B cell (primary cell): ENCODE measurements at places on chromosomes 16 and 17.

DNA sequence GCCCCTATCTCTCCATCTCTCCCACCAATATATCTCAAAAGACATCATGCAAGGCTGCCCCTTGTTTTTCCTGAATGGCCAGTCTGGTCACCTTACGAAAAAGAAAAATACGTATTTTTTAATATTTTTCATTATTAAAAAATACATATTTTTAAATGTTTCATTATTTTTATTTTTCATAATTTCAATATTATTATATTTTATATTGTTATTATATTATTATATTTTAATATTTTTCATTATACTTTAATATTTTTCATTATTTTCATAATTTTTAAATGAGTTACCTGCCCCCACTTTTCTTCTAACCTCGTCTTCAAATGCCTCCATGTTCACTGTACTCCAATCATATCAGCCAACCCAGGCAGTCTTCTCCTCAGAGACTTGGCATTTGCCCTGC is 116.0 kb upstream of the ERCC4 start:
- DNase-seq = no peak

GRCh38 chr17:82201498-82201910 is 11.1 kb downstream of the CCDC57 start:
- no peak for DNase-seq

GRCh38 chr16:46850619-46851555 is 19.9 kb upstream of the C16orf87 start:
- DNase-seq = no peak

GRCh38 chr17:28113269-28113668 is 70.8 kb downstream of the NLK start:
- no peak for DNase-seq

- no peak for DNase-seq
These were observed 402.9 kb downstream of the XYLT1 start for GRCh38 chr16:17067882-17068281.

DNA sequence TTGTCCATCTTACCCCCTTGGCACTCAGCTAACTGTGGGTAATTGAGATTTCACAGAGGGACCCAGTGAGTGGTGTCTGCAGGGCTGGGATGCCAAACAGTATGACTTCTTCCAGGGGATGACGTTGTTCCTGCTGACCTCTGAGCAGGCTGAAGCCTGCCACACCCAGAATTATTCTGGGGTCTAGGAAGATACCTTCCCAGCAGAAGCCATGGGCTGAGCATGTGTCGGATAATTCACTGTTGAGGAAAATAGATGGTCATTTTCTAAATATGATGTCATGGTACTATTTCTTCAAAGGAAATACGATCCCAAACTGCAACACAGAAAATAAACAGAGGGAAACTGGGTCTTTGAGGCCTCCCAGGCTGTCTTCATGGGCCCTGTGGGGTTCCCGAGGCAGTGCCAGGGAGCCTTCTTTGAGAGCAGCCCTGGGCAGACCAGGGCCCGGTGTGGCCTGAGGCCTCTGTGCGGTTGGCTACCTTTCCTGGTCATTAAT is 17.4 kb downstream of the WNT9B start:
- no peak for DNase-seq

GRCh38 chr17:61307905-61308886 is 91.4 kb upstream of the TBX2 start:
- DNase-seq = no peak

DNA sequence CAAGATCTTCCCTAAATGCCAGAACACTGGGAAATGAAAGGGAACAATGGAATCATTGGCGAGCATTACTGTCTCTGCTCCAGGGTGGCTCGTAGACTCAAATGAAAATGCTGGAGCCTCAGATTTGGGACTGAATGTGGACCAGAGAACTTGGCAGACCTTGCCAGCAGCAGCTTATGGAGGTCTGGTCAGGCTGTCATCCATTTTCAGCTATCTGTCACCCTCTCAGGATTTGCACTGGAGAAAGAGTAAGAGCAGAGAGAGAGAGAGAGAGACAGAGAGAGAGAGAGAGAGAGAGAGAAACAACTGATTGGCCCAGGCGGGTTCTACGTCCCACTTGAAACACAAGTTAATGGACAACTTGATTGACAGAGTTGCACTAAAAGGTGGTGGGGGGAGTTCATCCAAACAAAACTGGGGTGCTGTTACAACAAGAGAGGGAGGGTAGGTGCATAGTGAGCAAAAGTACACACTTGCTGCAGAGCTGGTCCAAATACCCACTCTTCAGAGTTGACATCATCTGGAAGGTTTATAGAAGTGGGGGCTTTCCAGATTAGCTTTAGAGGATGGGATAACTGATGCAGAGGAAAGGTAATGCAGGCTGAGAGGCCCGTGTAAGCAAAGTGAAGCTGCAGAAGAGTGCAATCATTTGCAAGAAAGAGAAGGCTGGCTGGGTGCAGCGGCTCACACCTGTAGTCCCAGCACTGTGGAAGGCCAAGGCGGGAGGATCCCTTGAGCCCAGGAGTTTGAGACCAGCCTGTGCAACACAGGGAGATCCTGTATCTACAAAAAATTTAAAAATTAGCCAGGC is 16.5 kb upstream of the NSMCE1 start:
- DNase-seq = no peak

DNA sequence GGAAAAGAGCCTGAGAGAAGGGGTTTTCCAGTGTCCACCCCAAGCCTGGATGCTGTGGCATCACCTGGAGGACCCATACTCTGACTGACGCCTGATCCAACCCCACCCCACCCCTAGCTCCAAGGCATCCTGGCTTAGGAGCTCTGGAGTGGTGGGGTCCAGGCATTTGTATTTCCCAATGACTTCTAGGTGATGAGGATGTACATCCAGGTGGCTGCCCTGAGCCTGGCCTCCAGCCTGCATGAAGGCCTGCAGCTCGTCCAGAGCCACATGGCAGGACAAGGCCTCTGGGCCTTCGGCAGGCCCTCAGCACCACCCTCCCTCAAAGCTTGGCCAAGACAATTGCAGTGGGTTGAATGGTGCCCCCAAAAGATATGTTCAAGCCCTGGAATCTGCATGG is 347.5 kb downstream of the C16orf95 start:
- no peak for DNase-seq

GRCh38 chr17:66915204-66915611 is 49.3 kb upstream of the CACNG4 start:
- no peak for DNase-seq

- DNase-seq = no peak
These were observed 641.9 kb upstream of the RBFOX1 start for GRCh38 chr16:6690741-6691140.

- no peak for DNase-seq
These were observed 161.0 kb upstream of the NLRP1 start for GRCh38 chr17:5745111-5745813.

- no peak for DNase-seq
These were observed 93.8 kb downstream of the ZDHHC7 start for GRCh38 chr16:84917492-84917891.

DNA sequence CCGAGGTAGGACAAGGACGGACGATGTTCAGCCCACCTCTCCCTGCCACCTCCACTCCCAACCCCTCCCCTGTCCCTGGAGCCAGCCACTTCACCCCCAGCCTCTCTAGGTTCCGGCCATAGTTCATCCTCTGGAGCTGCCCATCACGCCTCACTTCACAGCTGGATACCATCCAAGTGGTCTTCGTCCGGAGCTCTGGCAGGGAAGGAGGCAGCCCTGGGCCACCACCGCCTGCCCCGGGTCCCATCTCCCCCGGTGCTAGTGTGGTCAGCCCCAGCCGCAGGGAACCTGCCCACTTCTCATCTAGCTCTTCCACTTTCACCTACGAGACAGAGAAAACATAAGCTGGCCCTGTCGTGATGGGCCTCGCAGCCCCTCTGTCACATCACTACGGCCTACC is 6.3 kb upstream of the GPS2 start:
- no peak for DNase-seq

DNA sequence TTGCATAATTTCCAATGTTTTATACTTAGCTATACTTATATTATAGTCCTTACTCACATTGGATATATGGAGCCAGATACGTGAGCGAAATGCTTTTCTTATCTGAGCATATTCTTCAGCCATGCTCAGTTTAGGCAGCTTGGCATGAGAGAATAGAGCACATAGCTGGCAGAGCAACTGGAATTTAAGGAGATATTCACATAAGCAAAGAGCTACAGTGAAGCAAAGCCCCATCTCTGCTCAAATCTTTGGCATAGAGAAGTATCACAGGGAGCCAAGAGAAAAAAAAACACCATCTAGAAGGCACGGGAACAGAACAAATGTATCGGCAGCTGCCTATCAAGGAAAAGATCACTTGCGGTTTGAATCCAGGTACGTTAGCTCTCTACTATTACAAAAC is 734.2 kb upstream of the KIF2B start:
- DNase-seq = no peak

DNA sequence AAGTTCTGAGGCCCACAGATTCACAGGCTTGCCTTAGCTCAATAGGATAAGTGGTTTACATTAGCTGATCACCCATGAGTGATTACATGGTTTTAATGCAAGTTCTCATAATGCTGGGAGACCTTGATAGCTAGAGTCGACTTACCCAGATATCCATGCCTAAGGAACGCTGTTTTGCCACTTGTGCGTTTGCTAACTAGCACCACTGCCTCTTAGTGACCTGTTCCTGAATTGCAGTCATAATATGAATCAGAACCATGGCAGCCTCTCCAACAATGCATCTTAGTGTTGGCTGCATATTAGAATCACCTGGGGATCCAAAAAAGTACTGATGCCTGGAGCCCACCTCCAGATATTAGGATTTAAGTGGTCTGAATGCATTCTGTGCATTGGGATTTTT is 251.1 kb upstream of the CDH5 start:
- DNase-seq = no peak

DNA sequence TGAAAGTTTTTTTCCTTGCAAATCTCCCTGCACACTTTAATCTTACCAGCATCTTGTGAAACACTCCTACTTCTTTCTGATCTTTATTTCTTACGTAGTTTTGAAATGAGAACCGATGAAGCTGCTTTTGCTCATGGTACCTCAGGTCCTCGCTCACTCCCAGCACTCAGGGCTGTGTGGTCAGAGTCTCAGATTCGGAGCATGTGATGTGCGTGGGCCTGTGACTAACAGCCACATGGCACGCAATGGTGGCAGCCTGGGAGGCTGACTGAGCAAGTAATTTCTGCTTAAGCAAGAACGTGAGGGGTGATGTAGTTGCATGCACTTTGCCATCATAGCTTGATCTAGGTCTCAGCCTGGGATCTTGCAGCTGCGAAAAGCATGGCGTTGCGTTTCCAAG is 624.3 kb downstream of the MAF start:
- DNase-seq = no peak

DNA sequence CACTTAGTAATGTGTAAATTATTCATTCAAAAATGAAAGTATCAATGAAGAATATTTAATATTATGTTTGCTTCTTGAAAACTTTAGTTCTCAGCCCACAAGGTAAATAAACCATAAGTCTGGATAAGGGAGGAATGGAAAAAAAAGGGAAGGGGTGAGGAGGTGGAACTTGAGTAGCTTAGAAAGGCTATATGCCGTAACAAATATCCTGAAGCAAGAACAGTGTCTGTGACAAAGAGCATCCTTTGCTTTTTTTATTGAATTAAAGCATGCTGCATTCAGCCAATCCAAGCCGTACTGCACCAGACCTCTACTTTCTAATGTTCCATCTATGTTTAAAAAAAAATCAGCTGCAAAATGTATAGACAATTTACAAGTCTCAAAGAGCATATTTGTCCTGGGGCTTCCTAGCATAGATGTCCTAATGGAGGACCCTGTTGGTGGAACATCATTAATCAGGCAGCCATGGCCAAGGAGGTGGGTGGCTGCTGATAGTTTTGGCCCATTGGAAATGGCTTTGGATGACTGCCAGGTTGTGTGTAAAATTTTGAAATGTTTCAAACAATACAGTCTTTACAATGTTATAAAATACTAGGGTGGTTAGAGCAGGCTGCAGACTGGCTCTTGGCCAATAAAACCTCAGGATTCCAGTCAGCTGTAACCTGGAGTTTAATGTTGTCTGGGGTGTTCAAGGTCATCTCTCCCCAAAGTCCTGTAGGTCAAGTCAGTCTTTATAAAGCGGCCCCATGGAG is 895.8 kb upstream of the SOX9 start:
- DNase-seq = no peak

DNA sequence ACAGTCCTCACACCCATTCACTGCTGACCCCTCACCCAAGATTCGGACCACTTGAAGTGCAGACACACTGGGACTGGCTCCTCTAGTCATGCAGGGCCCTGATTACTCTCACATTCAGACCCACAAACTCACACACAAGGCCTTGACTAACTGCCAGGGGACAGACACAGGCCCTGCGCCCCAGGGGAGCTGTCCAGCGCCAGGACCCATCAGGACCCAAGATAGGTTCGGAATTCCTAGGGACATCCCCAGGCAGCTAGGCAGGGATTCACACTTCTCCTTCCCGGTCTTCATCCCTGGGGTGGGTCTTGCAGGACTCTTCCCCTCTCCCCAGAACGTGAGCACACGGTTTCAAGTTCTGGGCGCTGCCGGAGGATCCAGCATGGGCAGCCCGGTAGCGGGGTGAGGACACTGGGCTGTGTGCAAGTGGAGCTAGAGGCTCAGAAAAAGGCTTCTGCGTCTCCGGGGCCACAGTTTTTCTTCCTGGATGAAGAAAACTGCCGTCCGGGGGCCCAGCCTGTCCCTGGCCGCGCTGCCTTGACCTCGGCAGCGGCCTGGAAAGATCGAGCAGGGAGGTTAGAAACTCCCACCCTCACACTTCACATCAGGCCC is 1.6 kb downstream of the SEZ6 start:
- DNase-seq = no peak

DNA sequence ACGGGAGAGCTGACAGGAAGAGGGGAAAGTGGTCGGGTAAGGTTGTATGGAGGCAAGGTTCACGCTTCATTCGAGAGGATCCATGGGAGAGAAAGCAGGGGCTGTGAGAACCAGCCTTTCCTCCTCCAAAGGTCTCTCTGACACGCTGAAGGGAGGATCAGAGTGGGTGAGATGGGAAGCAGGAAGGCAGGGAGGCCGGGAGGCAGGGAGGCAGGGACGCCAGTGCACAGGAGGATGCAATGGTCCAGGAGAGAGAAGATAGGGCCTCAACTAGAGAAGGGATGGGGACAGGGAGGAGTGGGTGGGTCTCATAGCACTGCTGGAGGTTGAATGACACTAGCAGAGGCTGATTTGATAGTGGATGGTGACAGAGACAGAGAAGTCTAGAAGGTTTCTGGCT is 54.1 kb downstream of the PIMREG start:
- no peak for DNase-seq

- no peak for DNase-seq
These were observed 97.0 kb upstream of the FA2H start for GRCh38 chr16:74871608-74872007.

GRCh38 chr16:64751906-64752305 is 370.0 kb downstream of the CDH11 start:
- no peak for DNase-seq
